ENCODE measurements at places on chromosomes 13 and 19.

- DNase-seq, result no peak
Measured at GRCh38 chr13:88042489-88042888, 371.3 kb downstream of the SLITRK5 start.

GRCh38 chr19:37885392-37885791 lies 21.0 kb downstream of the WDR87 start:
- DNase-seq, result no peak

GRCh38 chr13:107079423-107080049 lies 511.6 kb upstream of the ARGLU1 start:
- DNase-seq, result no peak

- no peak for DNase-seq
Measured at GRCh38 chr19:40588110-40588854, 11.6 kb downstream of the SHKBP1 start.

DNA sequence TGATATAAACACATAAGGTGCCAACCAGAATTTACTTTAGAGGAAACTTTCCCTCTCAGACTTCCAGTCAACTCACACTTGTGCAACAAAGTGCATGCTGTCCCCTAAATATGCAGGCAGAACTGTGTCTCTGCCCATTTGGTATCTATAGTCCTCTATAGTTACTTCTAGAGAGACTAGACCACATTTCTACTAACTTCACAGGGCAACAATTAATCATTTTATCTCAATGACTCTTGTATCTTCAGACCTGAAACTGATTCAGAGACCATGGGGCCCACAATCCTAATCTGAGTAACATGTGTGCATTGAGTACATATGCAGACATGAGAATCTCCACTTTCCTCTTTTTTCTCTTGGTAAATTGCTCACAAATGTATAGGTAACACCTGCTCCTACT lies 158.1 kb downstream of the ZNF486 start:
- peak; percentile 24 for DNase-seq

- peak; percentile 10 for DNase-seq
Measured at GRCh38 chr13:52010890-52011631, at the start of gene ATP7B. ATP7B (minus strand) TSS chr13:52011450; CDS start chr13:52011337, 113 bp downstream.

DNA sequence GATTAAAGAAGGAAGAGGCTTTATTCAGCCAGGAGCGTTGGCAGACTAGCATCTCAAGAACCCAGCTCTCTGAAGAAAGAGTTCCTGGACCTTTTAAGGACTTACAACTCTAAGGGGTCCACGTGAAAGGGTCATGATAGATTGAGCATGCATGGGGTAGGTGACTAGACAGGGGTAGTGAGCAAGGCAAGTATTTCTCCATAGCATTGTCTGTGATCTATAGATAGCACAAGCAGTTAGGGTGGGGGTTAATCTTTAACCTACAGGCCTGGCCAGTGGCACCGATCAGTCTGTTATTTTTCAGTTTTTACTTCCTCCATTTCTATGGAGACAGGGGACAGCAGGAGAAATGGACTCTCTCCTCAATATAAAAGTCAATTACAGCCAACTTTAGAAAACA lies 983.7 kb downstream of the SLITRK1 start:
- DNase-seq, result no peak

- no peak for DNase-seq
Measured at GRCh38 chr13:48567515-48568369, 34.9 kb upstream of the RCBTB2 start.
